Activated T-helper 9 cell treated with anti-CD3 and anti-CD28 coated beads, Interleukin-2, amount 50 U/mL, for 16 hours (primary cell): ENCODE measurements at places on chromosomes 4 and X.

GRCh38 chr4:82561786-82562563 is at the start of gene TMEM150C:
TMEM150C (minus strand) TSS chr4:82561988; CDS start chr4:82504657, 57,331 bp downstream.
- no peak for DNase-seq

GRCh38 chr4:121278811-121279368 is 101.9 kb downstream of the QRFPR start:
- DNase-seq = no peak

DNA sequence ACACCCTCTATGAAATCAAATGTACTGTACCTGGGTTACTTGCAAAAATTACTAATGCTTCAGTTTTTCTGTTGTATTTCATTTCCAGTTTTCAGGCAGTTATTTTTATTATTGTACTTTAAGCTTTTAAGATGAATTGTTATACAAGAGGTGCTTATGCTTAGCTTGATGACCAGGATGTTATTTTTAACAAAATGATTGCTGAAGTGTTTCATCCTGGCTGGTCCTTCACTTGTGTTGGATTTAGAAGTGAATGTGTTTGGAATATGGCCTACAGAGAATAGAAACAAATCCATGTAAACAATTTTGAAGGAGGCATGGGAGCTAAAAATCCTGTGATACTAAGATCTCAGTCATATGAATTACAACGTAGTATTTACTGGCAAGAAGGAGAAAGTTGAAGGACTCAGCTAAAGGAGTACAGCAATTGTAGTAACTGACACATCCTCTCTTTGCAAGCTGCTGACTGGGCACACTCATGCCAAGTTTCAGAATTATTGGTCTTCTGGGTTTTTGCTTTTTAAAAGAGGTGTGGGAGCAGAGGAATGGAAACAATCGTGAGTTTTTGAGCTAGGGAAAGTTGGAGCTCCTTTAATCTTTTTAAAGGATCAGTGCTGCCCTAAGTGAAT is 9.2 kb downstream of the UBE2A start:
- DNase-seq = no peak

DNA sequence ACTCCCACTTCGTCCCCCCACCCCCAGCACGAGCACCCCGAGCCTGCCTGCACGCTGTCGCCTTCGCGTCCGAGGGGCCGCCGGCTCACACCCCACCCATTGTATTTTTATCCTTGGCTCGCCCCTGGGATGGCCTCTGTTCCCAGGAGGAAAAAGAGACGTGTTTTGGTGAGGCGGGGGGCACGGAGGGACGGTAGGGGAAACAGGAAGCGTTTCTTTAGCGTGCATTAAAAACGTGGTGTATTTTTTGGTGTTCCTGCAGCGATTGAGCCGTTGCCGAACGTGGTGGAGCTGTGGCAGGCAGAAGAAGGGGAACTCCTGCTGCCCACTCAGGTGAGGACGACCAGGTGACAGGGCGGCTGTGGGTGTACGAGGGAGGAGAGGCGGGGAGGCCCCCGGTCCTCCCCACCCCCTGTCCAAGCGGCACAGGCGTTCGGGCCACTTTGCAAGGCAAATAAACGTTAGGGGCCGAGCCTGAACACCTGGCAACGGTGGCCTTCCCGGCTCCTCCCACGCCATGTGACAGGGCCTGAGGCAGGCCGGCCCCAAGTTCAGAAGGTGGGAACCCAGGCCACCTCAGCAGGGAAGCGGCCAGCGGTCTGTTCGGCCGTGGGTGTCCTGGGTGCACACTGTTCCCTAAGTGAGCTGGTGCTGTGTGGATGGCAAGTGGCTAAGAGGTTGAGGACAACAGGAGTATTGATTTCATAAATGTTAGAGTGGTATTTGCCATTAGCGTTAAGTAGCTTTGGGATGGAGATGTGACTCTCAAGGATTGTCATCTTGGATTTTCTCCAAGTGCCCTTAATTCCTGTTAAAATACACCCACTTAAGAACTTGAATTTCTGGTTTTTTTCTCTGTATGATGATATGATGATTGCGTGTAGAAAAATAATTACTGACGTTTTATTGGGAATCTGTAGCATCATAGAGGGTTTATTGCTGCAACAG is 1.1 kb downstream of the TMEM131L start:
- DNase-seq = peak; percentile 44

- no peak for DNase-seq
Observed at GRCh38 chr4:53781629-53782457, 190.6 kb upstream of the LNX1 start.

- DNase-seq = no peak
Observed at GRCh38 chrX:82732861-82733260, 775.2 kb upstream of the POU3F4 start.
